Left renal pelvis (tissue), 4 donors: ENCODE measurements at places on chromosomes 12 and 14.

- no peak for DNase-seq
These were observed 4.3 kb upstream of the OTX2 start for GRCh38 chr14:56814519-56814959.

GRCh38 chr12:80763874-80764273, 47.2 kb downstream of the MYF5 start:
- no peak for DNase-seq

- no peak for DNase-seq
These were observed 12.1 kb downstream of the CRADD start for GRCh38 chr12:93689076-93689834.

GRCh38 chr14:30519961-30520360, 39.0 kb upstream of the G2E3 start:
- no peak for DNase-seq

GRCh38 chr14:75827331-75827730, 154.5 kb downstream of the TGFB3 start:
- no peak for DNase-seq

DNA sequence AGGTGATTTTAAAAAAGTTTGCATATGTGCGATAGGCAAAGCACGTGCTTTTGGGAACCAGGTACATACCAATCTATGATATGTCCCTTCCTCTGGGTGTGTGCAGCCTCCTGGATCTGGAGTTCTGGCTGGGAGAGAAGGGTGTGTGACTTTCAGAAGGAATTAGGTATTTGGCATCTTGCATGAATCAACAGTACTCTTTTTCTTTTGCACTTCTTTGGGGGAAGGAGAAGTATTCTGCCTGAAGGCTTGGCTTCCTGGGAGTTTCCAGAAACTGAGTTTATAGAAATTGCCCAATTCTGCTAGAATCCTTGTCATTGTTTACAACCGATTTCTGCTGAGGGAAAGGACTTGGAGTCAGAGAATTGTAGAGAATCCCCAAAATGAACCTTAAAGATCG, 2.9 kb upstream of the CLMN start:
- DNase-seq: no peak

GRCh38 chr14:100302616-100303015, 3.6 kb downstream of the SLC25A29 start:
- no peak for DNase-seq
